Glomerular endothelial cell (primary cell): ENCODE measurements at places on chromosomes 6 and 20. TPM values are rescaled to one million over a fixed set of nuclear protein-coding genes. Genes with fewer than 3 reads are reported as not detected.

DNA sequence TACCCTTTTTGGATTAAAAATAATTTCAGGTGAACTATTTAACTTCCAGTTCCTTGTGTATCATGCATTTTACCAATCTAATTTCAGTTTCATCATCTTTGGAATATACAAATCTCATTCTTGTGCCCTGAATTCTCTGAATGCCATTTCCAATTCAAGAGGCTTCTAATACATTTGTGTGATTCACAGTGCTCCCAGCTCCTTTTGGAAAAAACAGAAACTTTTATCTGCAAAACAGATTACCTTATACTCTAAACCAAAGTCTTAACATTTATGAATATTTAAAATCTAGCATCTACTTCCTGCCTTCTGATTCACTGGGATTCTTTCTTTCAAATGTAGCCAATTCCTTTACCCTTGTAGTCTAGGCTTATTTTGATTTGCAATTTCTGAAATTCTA, 11.1 kb upstream of the PEX7 start:
- no peak for DNase-seq

- no peak for DNase-seq
Measured at GRCh38 chr6:154460306-154461071, 50.0 kb downstream of the CNKSR3 start.

CLPSL1 gene
- total RNA-seq: not detected in 2 replicates

HCK gene
- total RNA-seq: not detected in 2 replicates

PPP1R3G gene
- total RNA-seq: 0.70 and 1.4 TPM in 2 replicates
